ENCODE measurements at places on chromosomes 4 and X.

DNA sequence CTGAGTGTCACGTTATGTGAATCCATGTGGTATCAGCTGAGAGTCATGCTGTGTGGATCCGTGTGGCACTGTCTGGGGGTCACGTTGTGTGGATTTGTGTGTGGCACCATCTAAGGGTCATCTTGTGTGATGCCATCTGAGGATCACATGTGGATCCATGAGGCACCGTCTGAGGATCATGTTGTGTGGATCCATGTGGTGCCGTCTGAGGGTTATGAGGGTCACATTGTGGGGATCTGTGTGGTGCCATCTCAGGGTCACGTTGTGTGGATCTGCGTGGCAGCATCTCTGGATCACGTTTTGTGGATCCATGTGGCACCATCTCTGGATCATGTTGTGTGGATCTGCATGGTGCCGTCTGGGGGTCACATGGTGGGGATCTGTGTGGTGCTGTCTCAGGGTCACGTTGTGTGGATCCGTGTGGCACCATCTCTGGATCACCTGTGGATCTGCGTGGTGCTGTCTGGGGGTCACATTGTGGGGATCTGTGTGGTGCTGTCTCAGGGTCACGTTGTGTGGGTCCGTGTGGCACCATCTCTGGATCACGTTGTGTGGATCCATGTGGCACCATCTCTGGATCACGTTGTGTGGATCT, 6.9 kb downstream of the PDE6B start:
- no peak for DNase-seq

DNA sequence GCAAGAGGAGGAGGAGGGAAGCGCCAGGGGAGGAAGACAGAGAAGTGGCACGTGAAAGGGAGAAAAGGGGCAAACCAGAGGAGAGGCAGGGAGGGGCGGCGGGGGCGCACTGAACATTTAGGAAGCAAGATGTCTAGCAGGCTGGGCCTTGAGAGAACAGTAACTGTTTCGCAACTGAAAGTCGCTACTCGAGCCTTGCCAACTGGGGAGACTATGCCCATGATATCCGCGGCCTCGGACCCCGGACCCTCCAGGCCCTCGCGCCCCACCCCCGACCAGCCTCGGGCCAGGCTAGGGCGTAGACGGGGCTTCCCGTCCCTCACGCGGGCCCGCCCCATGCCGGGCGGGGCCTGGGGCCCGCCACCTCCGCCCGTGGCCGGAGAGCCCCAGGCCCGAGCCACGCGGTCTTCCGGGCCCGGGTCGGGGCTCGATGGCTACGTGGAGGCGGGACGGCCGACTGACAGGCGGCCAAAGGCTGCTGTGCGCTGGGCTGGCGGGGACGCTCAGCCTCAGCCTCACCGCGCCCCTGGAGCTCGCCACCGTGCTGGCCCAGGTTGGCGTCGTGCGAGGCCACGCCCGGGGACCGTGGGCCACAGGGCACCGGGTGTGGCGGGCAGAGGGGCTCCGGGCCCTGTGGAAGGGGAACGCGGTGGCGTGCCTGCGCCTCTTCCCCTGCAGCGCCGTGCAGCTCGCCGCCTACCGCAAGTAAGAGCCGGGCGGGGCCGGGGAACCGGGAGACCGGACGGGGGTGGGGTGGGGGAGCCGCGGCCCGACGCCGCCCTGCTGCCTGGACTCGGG, at the start of gene SLC25A43:
Gene SLC25A43 (plus strand): TSS at position 363 of the 798 bp plus-strand sequence. CDS start 68 bp downstream, at position 431.
- DNase-seq: peak; percentile 64

GRCh38 chr4:76357981-76358380, 51.4 kb downstream of the STBD1 start:
- DNase-seq: no peak

- peak; percentile 28 for DNase-seq
These were observed 143.9 kb upstream of the TBL1X start for GRCh38 chrX:9320940-9321339.

DNA sequence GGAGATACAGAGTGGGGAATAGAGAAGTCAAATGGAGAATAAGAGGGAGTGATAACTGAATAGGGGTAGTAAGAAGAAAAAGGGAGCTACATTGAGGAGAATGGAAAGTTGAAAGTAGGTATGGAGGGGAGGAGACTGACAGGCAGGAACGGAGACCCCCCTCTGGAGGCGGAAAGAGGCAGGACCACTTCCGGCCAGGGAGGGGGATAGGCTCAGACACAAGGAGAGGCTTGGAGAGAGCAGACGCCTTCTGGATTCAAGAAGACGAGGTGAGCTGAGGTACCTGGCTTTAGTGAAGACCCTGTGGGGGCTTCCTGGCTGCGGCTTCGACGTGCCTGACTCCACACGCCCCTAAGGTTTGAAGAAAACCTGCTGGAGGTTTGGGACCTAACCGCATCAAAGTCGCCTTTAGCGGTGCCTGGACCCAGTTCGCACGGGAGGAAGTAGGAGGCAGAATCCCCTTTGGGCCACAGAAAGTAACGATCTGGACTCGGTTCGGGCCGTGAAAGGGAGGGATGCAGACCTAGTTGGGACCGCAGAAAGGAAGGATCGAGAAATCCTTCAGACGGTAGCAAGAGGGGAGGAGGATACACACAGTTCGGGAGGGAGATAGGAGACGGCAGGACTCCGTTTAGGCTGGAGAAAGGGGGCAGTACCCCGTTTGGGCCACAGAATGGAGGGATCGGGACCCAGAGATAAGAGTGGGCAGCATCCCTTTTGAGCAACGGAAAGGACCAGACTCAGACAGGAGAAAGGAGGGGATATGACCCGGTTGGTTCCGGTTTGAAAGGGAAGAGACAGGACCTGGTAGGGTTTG, at the start of gene TRO:
Gene TRO (plus strand): TSS at position 215 of the 817 bp plus-strand sequence. CDS start 1,423 bp downstream, outside the sequence.
- DNase-seq: peak; percentile 12

- no peak for DNase-seq
These were observed 14.1 kb upstream of the SMIM43 start for GRCh38 chr4:121778991-121779628.

DNA sequence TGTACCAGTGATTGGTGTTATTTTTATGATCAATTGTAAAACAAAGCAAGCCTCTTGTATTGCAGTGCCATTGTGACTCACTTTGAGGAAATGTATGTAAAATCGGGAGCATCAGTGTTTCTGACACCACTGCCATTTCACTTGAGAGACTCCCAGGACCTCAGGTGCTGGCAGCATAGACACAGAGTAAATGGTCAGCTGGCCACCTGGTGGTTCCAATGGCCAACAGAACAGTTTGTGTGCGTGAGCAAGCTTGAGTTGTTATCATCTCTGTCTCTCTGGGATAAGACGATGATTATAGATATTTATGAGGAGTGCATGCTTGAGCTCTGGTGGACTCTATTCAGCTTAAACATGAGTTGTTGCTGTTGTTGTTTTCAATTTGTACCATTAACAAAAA, 356.6 kb downstream of the GUCY2F start:
- no peak for DNase-seq

DNA sequence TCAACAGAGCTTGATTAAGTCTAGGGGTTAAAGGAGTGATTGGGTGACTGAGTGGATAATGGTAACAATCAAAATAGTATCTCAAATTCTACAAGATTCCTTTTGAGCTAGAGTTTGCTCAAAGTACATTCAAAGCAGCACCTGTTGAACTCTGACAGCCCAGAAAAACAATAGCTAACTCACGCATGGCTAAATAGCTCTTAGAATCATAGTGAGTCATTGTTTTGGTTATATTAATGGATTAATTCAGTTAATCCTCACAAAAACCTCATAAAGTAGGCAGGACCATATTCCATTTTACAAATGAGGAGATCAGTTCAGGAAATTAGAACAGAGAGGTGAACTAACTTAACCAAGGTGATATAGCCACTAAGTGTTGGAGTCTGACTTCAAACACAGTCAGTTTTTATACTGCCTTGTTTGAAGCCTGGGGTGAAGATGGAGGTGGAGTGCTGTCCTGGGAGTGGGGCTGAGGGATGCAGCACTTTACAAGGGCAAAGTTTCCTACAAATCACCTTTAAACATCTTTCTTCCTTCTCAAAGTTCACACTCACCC, 35.9 kb upstream of the PPM1K start:
- no peak for DNase-seq

Measured in MG63 (cell line).